ENCODE measurements at places on chromosomes 5 and 9.

- DNase-seq = no peak
These were observed 10.8 kb downstream of the SAXO1 start for GRCh38 chr9:19022206-19022605.

DNA sequence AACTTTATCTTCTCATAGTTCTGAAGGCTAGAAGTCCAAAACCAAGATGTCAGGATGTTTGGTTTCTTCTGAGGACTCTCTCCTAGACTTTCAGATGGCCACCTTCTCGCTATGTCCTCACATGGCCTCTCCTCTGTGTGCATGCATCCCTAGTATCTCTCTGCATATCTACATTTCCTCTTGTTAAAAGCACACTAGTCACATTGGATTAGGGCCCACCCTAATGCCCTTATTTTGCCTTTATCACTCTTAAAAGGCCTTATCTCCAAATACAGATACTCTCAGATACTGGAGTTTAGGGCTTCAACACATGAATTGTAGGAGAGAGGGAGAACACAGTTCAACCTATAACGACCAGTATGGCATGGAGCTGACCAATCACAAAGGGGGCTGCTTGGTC, 151.7 kb downstream of the PRELID2 start:
- DNase-seq = no peak

GRCh38 chr9:86585422-86586143, 231.4 kb upstream of the TUT7 start:
- no peak for DNase-seq

- DNase-seq = no peak
These were observed 118.2 kb upstream of the RPS23 start for GRCh38 chr5:82396396-82396795.

DNA sequence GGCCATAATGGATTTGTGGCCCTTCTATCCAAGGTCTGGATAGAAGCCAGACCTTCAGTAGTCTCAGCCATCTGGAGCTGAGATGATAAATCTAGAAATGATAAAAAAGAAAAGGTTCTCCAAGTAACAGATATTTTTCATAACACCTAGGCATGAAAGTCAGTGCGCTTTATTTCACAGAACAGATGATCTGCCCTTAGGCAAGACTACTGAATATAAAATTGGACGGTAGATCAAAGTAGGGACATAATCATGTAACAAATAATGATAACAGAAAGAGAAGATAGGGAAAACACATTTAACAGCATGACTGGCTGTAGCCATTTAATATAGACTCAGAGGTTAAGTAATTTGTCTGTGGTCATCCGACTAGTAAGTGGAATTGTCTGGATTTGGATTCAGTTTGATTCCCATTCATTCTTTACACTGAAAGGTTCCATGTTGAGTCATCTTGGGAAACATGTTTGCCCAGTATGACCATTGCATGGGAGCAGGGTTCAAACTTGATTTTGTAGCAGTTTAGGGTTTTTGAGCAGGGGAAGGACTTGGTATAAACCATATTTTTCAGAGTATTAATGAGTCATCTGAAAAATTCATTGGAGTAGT, 4.1 kb upstream of the CAVIN4 start:
- no peak for DNase-seq

GRCh38 chr9:120916588-120916987, 10.0 kb downstream of the TRAF1 start:
- no peak for DNase-seq

DNA sequence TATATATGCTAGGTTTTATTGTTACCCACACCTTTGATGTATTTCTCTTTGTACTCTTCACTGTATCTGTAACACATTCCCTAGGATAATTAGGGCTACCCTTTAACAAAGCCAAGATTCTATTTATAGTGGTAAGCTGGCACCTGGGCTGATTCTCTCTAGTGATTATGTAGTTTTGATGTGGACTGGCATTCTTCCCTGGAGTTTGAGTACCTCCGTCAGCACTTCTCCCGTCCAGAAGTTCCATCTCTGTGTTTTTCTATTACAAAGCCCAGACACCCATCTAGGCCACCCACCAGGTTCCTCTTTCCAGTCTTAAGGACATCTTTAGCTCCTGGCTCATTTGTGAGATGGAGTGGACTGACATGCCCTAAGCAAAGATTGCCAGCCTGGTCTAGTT, 55.9 kb upstream of the CDKN2B start:
- DNase-seq = no peak

Data from HuH-7.5 (cell line).